ENCODE measurements at places on chromosomes 7 and 10. TPM values are rescaled to one million over a fixed set of nuclear protein-coding genes. Genes with fewer than 3 reads are reported as not detected.
A peak's percentile ranks its signal among the peaks of the same experiment; 100 is the strongest.

- no peaks in the 10 kb centered on the region for H3K27me3 ChIP-seq
- H3K27ac ChIP-seq, result no peak overlapping the region
- DNase-seq, result no peak
- H3K36me3 ChIP-seq, result no peaks in the 10 kb centered on the region
These were observed 230.3 kb upstream of the MEOX2 start for GRCh38 chr7:15916681-15917380.

Gene GBX1
- total RNA-seq, result not detected

GRCh38 chr7:64045301-64046040 is at the start of gene ZNF727:
ZNF727 (plus strand) TSS chr7:64045434; CDS start chr7:64045622, 188 bp downstream.
- H3K4me3 ChIP-seq, result no peak within 1 kb of the TSS
- H3K36me3 ChIP-seq, result no peaks in the 10 kb centered on the region
- peak; percentile 71 for DNase-seq

DNA sequence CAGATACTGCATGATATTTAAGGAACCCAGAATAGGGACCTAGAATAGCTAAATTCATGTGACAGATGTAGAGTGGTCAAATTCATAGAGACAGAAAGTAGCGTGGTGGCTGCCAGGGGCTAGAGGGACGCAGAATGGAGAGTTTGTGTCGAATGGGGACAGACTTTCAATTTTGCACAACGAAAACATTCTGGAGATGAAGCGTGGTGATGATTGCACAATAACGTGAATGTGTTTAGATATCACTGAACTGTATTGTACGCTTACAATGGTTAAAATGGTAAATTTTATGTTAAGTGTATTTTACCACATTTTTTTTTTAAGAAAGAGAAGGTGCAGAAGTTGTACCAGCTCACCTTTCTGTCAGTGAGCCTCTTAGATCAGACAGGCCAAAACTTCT is 137.8 kb upstream of the TNS3 start:
- no peaks in the 10 kb centered on the region for H3K27me3 ChIP-seq
- no peaks in the 10 kb centered on the region for H3K36me3 ChIP-seq
- H3K4me3 ChIP-seq, result no peak overlapping the region
- no peaks in the 10 kb centered on the region for H3K4me1 ChIP-seq

- peak; percentile 44 for DNase-seq
- peak overlapping the region; percentile 86 for H3K27ac ChIP-seq
- H3K36me3 ChIP-seq, result no peaks in the 10 kb centered on the region
These were observed 490 bp downstream of the TNS3 start for GRCh38 chr7:47581438-47581803.

- no peak overlapping the region for H3K4me3 ChIP-seq
- H3K4me1 ChIP-seq, result no peaks in the 10 kb centered on the region
- H3K36me3 ChIP-seq, result no peaks in the 10 kb centered on the region
- H3K27ac ChIP-seq, result no peak overlapping the region
These were observed 127.2 kb downstream of the ARL5B start for GRCh38 chr10:18786478-18786877.

Gene TSPAN13
- total RNA-seq, result 28.1 TPM

Gene ADRA2A
- total RNA-seq, result 1.0 TPM

- H3K36me3 ChIP-seq, result no peaks in the 10 kb centered on the region
- H3K4me1 ChIP-seq, result peaks cover 9% of the 10 kb centered on the region
- no peak for DNase-seq
- H3K27me3 ChIP-seq, result no peaks in the 10 kb centered on the region
- H3K4me3 ChIP-seq, result no peak overlapping the region
These were observed 158.5 kb downstream of the LHFPL3 start for GRCh38 chr7:104486931-104487330.

DNA sequence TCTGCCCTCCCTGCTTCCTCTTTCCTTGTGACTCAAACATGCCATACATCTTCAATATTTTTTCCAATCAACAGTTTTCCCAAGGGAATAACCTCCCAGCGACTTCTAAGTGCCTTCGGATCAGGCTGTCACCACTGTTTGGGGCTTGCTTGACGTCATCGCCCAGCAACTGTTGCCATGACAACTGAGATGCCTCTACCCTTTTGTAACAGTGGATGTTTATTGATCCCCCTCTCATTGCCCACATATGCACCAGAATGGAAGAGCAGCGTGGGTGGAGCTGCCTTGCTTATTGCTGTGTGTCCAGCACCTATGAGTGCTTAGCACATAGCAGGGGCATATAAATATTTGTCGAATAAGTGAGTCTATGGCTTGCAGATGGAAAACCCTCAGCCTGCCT is 14.4 kb downstream of the FFAR4 start:
- no peak overlapping the region for H3K27ac ChIP-seq
- no peak for DNase-seq
- H3K36me3 ChIP-seq, result no peaks in the 10 kb centered on the region
- no peaks in the 10 kb centered on the region for H3K4me1 ChIP-seq
- H3K27me3 ChIP-seq, result no peaks in the 10 kb centered on the region
- no peak overlapping the region for H3K4me3 ChIP-seq

GRCh38 chr7:26525398-26526264 is 234.0 kb downstream of the SNX10 start:
- no peak for DNase-seq
- H3K27ac ChIP-seq, result no peak overlapping the region
- H3K27me3 ChIP-seq, result no peaks in the 10 kb centered on the region
- H3K4me3 ChIP-seq, result no peak overlapping the region
- H3K36me3 ChIP-seq, result no peaks in the 10 kb centered on the region

DNA sequence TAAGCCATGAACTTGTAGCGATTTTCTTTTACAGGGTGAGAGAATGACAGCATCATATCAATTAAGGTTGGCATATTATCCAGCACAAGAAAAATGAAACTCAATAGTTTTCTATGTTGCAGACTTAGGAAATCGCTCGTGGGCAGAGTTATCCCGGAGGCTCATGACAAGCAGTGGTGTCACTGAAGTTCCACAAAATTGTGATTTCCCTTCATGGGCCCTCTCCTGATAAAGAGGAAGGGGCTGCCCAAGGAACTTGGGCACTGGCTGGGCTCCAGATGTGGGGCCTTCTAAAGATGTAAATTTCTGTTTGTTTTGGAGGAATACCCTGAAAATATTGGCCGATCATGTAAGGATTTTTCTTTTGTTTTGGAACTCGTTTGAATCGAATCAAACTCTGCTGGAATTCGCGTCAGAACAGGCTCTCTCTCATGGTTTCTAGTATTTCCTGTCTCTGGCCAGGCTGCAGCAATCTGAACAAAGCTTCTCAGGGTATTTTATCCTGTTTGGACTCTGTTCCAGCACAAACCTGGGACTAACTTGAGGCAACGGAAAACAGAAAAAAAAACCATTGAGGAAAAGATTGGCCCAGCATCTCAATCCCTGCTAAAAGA is 340.6 kb upstream of the NRP1 start:
- H3K27me3 ChIP-seq, result no peaks in the 10 kb centered on the region
- no peaks in the 10 kb centered on the region for H3K36me3 ChIP-seq
- H3K27ac ChIP-seq, result peak overlapping the region; percentile 63
- DNase-seq, result no peak
